ENCODE measurements at places on chromosomes 6 and 20. TPM values are rescaled to one million over a fixed set of nuclear protein-coding genes. Genes with fewer than 3 reads are reported as not detected.

NOX3 gene
- total RNA-seq = not detected

MUCL3 gene
- not detected for total RNA-seq

C6orf132 gene
- total RNA-seq = not detected

ARG1 gene
- not detected for total RNA-seq

PPP1R10 gene
- 166 TPM for total RNA-seq

TNFRSF6B gene
- not detected for total RNA-seq

RCAN2 gene
- total RNA-seq = not detected

LY6G6D gene
- total RNA-seq = 1.0 TPM

HLA-E gene
- 1,812 TPM for total RNA-seq

MLN gene
- total RNA-seq = not detected

TENT5A gene
- 25.9 TPM for total RNA-seq

PI3 gene
- not detected for total RNA-seq

KPNA5 gene
- 53.0 TPM for total RNA-seq
